CD4-positive, alpha-beta T cell treated with Interleukin-1 beta for 1 hour (primary cell): ENCODE measurements at places on chromosomes 5 and 9.
A peak's percentile ranks its signal among the peaks of the same experiment; 100 is the strongest.

DNA sequence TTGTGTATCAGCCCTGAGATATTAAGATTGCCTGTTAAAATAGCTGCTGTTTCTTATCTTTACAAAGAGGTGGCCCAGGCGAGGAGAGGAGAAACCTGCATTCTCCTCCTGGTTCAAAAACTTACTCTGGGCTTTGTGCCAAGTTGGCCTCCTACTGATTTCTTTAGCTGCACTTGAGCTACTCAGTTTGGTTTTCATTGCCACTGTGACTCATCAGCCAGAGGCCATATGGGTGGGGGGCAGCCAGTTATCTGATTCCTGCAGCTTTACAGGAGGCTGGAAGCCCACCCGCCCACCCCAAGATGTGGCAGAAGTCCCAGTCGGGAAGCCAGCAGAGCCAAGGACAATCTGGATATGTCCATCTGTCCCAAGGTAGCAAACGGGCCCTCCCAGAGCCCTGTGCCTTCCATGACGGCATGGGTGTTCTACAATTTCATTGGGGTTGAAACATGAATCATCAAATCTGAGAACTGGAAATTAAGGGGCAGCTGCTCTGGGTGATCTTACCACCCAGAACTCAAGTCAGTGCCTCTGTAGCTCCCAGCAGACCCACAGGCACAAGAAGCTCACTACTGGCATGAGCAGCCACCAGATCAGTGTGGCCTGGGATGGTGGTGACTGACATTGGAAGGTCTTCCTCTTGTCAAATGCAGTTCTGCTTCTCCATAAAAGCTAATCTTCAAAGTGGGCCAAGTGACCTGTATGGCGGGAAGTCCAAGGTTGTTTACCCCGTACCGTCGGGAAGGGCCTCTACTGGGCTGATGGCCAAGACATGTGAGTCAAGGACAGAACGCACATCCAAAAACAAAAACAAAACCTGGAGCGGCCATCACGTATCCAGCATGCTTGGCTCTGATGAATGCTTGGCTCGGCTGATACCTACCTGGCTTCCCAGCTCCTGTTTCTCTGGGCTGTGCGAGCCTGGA is 15.6 kb downstream of the FCN2 start:
- no peak for DNase-seq

- DNase-seq: no peak
Observed at GRCh38 chr9:71690689-71691435, 77.5 kb downstream of the CEMIP2 start.

DNA sequence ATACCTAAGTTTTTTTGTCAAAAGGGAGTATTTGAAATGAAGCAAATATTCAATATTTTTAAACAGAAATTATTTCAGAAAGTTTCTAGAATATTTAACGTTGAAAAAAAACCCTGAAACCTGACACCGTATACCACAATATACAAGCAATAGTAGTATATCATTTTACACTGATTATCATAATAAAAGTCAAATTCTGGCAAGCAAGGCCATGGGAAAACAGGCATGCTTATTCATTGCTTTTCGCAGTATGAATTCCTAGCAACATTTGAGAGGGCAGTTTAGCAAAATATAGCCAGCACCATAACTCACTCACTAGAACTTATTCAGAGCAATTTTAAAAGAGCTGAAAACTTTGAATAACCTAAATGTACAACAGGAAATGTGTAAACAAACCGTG is 46.1 kb downstream of the ERAP1 start:
- DNase-seq: no peak

DNA sequence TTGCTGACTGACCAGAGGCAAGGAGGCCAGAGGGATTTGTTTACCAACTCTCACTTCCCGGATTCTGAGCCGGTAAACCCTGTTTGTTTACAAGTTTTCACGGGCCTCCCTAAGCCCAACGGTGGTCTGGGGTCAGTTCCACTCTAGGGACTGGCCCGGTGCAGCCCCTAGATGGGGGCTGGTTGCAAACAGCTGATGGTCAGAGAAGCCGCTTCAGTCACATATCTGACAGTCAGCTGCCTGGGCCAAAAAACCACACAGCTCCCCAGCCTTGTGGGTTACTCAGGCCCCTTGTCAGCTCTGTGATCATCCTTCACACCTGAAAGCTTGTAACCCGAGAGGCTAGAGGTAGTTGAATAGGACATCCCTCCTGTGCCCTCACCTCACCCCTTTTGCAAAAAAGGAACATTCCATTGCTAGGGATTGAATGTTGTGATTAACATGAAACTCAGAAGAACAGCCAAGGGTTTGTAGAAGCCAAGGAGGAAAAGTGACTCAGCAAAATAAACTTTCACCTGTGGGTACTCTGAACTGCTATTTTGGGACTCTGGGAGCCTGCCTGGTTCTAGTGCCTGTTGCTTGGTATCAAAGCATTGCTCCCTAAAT is 40.4 kb downstream of the SAR1B start:
- DNase-seq: no peak

DNA sequence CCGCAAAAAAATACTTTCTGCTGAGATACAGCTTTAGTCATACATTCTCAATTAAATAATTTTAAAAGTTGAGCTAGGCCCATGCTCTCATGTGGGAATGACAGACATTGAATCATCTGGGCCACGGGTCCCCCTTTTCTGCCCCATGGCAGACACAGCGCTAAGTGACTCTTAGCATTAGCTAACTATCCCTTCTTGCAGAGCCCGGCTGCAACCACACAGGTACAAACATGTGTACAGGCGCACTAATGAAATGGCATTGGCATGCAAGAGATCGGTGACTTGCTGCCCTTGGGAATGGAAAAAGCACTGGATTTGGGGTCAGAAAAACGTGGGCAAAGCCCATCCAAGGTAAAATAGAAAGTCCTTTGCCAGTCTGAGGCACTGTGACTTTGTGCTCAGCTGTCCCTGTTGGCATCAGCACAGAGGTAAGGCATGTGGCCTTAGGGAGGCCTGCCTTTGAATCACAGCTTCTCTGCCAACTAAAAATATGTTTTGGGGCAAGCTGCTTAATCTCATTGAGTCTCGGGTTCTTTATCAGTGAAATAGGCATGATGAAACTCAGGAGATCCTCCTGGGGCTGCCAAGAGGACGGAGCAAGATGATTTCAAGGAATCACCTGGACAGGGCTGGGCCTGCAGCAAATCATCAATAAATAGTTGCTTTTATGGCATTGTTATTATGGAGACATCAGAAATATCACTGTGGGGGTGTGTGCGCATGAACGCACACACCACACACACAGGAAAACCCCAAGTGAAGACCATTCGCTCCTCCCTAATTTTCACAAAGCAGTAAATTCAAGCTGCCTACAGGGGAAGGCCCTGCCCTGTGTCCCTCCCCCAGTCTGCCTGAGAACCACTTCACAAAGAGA is 54.2 kb downstream of the WHRN start:
- DNase-seq: peak; percentile 56

DNA sequence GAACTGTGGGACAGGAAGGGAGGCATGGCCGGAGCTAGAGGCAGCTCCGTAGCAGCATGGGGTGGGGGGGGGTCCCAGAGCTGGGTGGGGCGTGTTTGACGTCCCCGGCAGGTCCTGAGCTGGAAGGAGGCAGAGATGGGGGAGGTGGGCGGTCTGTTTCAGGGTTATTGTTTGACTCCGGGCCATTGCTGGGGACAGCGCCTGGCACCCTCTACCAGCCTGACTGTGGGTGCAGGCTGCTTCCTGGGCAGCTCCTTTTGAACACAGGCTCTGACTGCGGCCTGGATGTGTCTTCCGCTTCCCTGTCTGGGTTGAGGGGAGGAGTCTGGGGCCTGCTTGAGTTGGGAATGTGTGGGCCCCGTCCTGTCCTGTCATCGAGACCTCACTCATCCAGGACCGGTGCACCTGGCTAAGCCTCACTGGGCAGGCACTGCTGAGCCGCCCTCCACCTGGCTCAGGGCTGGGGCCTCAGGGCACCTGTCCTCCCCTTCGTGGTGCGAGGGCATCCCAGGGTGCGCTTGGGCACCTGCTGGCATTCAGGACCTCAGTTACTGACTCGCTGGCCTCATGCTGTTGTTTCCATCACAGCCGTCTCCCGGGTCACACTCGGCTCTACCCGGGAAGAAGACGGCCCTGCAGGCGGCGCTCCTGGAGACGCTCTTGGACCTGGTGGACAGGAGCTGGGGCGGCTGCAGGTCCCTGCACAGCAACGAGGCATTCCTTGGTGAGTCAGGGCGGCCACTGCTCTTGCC is 26.5 kb downstream of the CEP72 start:
- DNase-seq: no peak

DNA sequence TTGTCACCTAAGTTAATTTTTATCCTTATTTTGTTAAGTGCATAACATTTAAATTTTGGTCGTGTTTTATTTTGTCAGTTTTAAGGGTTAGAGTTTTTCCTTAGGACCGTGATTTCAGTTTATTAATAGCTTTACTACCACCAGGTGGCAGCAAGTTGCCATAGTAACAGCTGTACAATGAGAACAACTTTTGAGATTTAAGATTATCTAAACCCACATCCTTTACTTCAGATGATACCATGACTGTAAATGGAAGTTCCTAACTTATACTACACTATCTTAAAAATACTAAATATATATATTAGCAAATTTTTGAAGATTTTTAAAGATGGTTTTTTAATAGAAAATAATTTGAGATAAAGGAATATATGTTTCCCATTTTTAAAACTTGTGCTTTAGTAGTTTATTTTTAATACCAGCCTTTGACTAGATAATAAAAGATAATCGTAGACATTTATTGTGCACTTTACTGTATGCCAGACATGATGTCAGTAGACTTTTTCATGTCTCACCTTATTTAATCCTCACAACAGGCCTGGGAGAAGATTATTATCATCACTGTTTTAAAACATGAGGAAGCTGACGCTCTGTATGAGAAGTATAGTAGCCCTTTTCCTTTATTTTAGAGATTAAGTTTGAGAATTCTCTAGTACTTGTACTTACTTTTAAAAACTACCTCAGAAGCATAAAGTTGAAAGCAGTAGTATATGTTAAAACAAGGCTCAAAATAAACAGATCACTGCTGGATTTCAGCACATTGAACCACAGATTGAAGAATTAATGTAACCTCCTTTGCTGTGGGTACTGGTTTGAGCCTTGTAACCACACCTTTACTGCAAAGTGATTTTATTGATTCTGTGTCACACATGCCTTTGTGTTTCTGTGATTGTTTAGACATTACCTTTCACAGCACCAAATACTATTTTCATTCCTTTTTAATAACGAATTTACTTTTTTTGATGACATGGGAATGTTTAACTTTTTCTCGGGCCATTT is 27.5 kb downstream of the SREK1 start:
- peak; percentile 58 for DNase-seq

DNA sequence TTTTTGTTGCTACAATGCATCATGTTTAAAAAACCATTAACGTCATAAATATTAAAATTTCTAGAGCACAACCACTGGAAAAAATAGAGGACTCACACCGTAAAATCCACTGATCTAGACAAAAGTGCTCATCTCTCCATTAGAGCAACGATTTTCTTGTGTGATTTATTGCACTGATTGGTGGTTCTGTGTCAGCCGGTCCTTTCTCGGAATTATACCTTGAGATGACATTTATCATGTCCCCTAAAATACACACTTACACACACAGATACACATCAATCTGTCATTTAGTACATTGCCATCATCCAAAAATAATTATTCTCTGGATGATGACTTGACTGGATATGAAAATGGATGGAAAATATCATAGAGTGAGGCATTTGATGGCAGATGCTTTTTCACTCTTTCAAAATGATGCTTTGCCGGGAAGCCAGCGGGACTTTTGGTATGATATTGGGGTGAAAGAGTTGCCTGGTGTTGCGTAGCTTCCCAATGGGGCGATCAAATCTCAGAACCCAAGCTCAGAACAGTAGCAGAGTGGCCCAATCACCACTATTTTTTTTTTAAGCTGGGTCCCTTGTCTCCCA is 226.6 kb downstream of the GAS1 start:
- DNase-seq: no peak

DNA sequence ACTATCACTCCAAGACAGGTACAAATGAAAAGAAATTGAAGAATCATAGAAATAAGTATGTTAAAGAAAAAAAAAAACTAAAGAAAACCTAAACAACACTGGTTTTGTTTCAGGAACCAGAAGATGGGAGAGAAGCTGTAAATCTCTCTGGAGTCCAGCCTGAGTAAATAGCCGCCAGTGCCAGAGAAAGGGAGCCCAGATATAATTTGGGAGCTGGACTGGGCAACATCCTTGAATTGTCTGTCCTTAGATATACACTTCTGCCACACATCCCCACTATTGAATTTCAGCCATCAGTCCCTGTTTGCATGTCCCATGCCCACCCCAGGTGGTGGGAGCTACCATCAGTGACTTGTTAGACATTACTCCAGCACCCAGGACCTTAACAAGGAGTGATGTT is 979.6 kb downstream of the DTWD2 start:
- no peak for DNase-seq

DNA sequence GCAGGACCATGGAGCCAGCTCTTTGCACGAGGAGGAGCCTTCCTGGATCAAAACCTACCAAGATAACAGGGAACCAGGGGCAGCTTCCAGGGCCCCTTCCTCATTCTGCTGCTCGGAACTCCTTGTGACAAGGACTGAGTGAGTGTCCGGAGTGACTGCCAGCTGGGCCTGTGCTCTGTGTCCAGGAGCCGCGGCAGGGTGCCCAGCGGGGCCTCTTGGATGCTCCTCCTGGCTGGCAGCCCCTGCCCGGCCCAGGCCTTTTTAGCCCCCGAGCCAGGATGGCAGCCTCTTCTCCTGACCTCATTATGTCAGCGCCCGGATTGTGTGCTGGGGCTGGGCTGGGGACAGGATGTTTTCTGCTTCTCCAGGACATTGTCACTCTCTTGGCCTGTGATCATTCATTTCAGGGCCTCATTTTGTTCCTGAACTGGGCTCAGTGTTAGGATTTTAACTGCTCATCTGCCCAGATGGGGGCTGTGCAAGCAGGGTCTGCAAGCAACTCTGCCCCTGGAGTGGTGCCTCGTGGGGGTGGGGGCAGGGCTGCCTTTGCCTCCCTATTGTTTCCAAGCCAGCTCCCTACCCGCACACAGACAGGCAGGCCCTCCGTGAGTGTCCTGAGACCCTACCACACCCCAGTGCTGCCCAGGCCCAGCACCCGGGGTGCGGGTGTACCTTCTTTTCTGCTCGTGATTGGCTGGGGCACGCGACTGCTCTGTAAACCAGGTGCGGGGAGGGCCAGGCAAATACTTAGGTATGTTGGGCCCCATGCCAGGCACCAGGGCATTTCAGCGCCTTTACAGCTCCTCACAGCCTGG is 161.6 kb downstream of the COL23A1 start:
- no peak for DNase-seq

- DNase-seq: no peak
Observed at GRCh38 chr9:128317629-128318028, 4.6 kb downstream of the TRUB2 start.

GRCh38 chr5:63727583-63727982 is 234.7 kb downstream of the HTR1A start:
- no peak for DNase-seq

DNA sequence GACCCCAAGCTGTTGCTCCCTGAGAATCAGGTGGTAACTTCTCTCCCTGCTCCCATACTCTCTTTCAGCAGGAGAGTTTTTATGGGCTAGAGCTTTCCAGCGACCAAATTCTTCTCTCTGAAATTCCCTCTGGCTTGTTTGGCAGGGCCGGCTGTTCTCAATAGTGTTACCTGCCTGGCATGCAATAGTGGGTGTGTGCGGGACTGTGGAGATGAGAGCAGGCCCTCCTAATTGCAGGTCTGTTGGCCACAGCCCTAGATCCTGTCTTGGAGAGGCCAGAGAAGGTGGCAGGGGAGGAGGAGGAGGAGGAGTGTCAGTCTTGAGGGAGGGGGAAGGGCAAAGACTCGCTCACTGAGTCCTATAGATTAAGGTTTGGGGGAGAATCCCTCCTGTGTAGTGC is 29.5 kb downstream of the AQP7 start:
- DNase-seq: no peak

- DNase-seq: no peak
Observed at GRCh38 chr9:122844137-122844536, 15.7 kb upstream of the PDCL start.

- DNase-seq: no peak
Observed at GRCh38 chr5:122371511-122372151, 59.6 kb downstream of the SNCAIP start.
